GDM1 (cell line): ENCODE measurements at places on chromosomes 7 and 10.
A peak's percentile ranks its signal among the peaks of the same experiment; 100 is the strongest.

GRCh38 chr10:66307826-66308225 lies 618.0 kb upstream of the LRRTM3 start:
- DNase-seq, result no peak

- DNase-seq, result no peak
These were observed 63.0 kb downstream of the VAX1 start for GRCh38 chr10:117075064-117075463.

DNA sequence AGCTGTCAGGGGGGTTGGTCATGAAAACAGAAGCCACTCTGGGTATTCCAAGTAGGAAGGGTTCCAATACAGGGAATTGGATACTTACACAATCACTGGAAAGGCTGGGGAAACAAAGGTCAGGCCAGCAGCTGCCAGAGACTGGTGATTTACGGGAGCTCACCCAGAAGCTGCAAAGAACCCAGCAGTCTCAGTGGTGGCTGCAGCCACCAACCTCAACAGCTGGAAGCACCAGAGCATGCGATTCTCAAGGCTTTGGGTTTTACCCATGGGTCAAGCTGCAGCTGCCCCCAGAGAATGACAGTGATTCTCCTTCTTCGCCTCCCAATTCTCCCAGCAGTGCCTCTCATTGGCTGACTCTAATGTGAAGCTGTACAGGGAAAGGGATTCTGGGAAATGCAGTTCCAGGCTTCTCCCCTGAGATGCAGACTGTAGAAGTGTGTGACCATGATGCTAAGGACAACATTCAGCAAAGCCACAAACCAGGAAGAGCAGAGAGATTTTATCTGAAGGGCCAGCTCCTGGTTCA lies 107.2 kb upstream of the TCF7L2 start:
- DNase-seq, result no peak

GRCh38 chr7:18573410-18574234 lies 78.1 kb downstream of the HDAC9 start:
- DNase-seq, result no peak

DNA sequence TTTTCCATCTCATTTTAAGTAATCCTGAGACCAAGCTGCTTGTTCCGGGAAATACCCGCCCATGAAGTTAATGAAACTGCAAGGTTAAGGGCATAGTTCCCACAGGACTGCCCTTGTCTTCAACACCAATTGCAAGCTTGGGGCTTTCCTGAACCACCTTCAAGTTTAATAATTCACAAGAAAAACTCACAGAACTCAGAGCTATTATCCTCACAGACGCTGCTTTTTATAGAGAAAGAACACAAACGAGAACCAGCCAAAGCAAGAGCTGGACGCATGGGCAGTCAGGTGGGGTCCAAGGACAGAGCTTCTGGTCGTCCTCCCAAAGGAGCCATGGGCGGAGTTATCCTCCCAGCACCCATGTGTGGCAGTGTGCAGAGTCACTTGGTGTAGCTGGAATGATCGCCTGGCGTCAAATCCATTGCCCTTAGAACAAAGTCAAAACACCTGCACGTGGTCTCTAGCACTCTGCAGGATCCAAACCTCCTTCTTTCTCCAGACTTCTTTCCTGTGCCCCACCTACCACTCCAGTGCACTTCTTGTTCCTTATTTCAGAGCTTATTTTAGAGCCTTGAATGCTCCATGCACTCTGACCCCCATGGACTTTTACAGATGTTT lies 56.7 kb downstream of the SNX10 start:
- DNase-seq, result no peak

GRCh38 chr10:119831656-119832055 lies 41.0 kb downstream of the MCMBP start:
- DNase-seq, result no peak

DNA sequence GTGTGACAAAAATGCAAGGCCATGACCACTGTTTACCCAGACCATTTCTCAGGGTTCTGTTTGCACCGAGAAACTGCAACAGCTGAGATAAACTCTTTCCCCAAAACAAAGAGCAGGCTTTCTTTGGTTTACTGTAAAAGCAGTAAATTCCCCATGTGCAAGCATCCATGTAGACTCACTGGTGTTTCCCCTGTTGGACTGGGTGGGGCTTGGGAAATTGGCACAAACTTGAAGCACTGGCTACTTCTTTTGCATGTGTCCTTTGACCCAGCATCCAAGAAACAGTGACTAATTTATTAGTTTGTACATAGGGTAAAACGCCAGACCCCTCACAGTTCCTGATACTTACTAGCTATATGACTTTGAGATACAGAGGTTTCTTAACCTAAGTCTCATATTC lies 12.3 kb downstream of the IQUB start:
- no peak for DNase-seq

- DNase-seq, result peak; percentile 4
These were observed 79.0 kb upstream of the LSM8 start for GRCh38 chr7:118104812-118105441.

GRCh38 chr10:20713420-20713819 lies 183.7 kb downstream of the NEBL start:
- DNase-seq, result no peak

- no peak for DNase-seq
These were observed 100.3 kb downstream of the MACC1 start for GRCh38 chr7:20116869-20117268.

- DNase-seq, result no peak
These were observed 767.5 kb downstream of the GRID1 start for GRCh38 chr10:85599081-85599480.
